ENCODE measurements at places on chromosomes 7 and 10.

DNA sequence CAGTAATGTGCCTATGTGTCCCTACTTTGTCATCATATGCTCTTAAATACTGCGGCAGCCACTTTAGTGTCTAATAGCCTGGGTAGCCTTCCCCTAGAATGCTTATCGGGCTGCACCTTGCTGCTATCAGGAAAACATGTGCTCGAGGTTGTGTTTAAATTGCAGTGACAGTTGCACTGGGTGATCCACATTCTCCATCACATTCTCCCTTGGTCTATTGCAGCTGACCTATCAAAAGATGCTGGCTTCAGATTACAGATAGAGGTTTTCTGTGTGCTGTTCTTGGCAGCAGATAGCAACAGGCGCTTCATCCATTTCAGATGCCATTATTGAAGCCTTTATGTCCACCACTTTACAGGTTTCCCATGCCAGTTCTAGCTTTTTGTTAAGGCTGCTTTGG lies 130.1 kb upstream of the MDFIC start:
- DNase-seq = no peak

- DNase-seq = no peak
Observed at GRCh38 chr7:104857458-104858425, 156.3 kb upstream of the KMT2E start.

GRCh38 chr7:84568781-84569180 lies 374.2 kb upstream of the SEMA3A start:
- DNase-seq = no peak

GRCh38 chr10:63801166-63801565 lies 280.0 kb downstream of the REEP3 start:
- no peak for DNase-seq

DNA sequence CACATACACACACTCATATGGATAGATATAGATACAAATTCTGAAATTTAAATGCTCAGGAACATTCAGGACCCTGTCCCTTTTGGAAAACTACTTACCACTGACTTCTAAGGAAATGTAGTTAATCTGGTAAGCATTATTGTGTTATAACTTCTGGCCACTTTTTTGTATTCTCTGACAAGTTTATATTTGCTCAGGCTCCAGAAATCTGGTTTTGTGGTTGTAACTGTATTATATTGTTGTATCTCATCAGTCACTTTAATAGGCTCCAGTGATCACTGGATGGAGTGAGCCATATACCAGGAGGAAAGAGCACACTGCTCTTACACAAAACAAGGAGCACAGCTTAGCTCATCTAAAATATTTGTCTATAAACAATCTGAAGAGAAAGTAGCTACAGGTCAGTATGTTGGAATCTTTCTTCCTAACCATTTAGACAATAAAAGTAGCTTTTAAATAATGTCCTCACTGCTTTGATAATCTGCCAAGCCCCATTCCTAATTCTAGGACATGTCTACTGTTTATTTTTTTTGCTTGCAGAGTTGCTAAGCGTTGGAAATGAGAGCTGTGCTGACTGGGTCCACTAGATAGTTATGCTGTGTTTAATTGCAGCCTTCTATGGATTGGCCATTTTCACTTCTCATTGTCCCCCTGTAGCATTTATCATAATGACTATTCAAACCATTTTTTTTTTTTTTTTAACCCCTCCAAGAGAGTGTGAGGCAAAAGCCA lies 43.8 kb downstream of the SMNDC1 start:
- DNase-seq = no peak
